ENCODE measurements at places on chromosomes 12 and 14.

DNA sequence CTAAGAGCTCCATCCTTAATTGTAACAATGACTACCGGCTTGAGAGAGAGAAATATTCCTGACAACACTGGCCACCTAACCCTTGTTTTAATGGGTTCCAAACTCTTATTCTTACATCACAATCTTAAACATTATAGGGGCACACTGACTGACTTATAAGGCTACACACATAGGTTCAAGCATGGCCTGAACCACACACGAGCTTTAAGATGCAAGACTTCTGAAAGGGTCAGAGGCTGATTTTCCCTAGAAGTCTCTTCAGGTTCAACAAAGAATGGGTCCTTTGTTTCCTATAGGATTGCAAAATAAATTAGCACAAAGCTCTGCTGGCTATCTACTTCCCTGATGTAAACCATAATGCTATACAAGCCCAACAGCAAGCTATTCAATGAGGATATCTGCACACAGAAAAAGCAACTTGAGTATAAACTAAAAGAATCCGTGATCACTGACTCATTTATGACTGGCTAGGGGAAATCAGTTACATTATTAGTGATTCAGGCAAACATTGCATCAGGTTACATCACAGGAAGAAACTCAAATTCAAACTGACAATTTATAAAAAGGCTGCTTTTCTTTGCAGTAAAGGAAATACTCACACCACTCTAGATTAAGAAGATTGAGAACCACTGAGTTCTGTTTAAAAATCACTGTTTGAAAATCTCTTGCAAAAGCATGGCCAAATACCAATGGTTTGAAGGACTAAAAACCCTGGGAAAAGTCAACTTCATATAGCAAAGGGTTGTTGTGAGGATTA, 8.5 kb downstream of the BTG1 start:
- DNase-seq: peak; percentile 82

DNA sequence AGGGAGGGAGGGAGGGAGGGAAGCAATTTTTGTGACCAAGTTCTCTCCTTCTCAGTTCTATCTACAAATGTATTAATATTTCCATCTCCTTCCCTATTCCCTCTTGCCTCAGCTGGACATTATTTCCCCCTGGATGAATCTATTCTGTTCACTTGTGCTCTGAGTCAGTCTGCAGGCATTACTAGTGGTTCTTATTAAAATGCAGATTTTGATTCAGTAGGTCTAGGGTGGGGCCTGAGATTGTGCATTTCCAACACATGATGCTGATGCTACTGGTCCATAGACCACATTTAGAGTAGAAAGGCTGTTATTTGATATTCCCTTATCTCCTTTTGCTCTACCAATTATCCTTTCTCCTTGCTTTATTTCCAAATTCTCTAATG, 40.1 kb upstream of the YAF2 start:
- no peak for DNase-seq

- DNase-seq: no peak
Measured at GRCh38 chr12:66978802-66979201, 290.4 kb upstream of the CAND1 start.

DNA sequence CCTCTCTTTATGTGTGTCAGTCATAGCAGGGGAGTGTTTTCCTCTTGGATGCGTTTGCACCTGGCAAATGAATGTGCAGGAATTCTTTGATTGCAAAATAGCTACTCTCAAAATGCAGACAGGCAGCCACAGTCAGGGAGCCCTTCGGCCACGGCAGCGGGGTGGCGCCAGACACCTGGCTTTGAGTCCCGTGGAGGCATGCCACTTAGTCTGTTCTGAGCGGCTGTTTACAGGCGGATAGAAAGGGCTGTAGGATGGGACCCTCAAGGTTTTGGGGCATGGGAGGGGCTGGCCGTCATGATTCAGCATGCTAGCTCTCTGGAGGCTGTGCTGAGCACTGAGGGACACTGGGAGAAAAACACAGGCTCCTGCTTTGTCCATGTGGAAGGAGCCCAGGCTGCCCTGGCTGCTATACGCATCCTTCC, 117.1 kb downstream of the SLC25A47 start:
- peak; percentile 15 for DNase-seq

- no peak for DNase-seq
Measured at GRCh38 chr12:99249543-99249942, 398.0 kb upstream of the GARIN6 start.

All from AG04450 (cell line).